HT1080 (cell line): ENCODE measurements at places on chromosomes 3 and 15. TPM values are rescaled to one million over a fixed set of nuclear protein-coding genes. Genes with fewer than 3 reads are reported as not detected.

DNA sequence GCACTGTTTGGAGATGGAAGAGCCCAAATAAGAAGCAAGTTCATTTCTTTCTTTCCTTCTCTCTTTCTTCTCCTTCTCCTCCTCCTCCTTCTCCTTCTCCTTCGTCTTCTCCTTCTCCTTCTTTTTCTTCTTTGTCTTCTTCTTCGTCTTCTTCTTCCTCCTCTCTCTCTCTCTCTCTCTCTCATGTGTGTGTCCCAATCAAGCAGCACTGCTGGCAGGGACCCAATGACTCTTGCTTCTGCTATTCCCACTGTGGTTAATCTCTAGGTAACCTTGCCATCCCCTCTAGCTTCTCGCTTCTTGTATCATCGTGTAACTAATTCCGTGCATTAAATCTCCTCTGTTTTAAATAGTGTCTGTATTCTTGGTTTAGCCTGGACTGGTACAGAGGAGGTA lies 26.1 kb upstream of the ZNF280D start:
- DNase-seq, result peak; percentile 93

GRCh38 chr15:99426431-99427105 lies 139.2 kb upstream of the MEF2A start:
- DNase-seq, result no peak

DNA sequence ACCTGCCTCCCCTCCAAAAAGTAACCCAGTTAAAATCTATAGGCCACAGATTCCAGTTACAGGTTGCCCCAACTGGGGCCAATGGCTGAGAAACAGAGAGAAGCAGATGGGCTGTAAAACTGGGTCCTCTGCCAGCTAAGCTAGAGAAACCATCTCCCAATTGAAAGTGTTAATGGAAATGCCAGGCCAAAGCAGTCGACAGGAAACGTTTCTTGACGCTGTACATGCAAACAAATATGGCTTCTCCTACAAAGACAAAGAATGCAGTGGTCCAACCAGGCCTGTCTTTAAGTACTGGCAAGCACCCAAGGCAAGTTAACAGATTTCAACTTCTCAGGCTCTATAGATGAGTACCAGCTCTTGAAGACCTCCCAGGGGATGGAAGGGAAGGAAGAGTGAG lies 71.3 kb downstream of the MAGI1 start:
- no peak for DNase-seq

DNA sequence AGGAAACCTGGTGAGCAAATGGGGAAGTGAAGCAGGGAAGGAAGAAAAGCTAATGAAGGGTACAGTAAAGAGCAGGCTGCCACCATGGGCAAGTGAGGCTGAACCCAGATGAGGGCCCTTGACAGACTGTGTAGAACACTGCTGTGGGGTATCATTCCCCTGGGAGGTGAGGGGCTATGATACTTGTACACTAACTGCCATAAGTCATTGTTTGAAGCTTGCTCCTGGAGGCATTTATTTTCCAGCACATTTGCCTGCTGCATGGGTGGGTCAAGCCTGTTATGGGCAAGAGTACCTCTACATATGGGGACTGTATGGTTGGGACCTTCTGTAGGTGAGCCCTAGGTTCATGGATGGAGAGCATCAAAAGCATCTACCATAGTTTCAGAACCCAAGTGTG lies 57.4 kb downstream of the POMGNT2 start:
- no peak for DNase-seq

DNA sequence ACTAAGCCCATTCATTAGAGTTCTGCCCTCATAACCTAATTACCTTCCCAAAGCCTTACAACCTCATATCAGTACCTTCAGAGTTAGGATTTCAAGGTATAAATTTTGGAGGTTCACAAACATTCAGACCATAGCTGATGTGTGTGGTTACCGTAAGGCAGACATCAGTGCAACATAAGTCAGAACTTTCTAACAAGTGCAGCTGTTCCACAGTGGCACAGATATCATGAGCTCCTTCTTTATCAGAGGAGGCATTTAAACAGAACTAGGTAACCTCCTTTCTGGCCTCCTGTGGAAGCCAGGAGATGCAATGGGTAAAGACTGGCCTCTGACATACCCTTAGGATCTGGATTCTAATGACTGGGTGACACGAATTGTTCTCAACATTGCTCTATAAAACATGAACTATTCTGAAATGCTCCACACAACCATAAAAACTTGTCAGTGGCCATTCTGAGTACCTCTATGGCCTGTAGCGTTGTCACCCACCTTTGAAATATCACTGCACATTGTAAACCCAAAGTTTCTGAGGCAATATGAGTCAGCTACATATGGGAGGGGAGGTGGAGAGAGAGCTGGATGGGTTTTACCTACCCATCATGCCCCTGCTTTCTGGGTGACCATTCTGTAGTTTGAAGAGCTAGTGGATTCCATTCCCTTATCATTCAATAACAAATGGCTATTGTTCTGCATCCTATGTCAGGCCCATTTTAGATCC lies 546.0 kb upstream of the TBL1XR1 start:
- DNase-seq, result no peak

DNA sequence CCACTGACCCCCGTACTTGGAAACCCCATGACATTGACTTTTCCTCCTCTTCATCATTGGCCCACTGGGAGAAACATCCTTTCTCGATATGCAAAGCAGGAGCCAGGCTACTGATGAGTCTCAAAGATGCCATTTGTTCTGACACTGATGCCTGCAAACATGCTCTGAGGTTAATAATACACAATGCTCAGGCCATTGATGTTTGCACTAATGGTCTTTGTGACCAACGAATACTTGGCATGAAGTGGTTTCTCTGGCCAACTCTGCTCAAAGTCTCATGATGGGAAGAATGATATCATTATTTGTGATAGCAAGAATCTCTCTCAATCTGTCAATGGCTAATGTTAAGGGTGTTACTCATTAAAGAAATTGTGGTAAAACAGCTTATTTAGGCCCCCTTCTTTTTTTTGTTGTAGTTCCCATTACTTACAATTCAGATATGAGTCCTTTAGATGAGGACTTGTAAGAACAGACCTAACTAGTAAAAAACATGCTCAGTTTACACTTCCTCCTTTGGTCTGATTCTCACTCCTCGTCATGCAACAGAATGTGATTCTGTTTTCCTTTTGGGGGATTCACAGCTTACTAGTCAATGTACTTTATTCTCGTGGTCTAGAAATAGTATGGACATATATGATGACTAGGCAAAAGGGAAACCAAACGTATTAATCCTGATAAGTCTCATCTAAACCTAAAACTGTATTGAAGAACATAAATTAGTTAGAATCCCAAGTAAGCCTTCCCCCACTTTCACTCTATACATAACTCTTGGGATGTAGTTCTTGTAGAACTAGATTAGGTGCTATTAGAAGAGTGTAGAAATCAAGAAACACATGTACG lies 488.8 kb upstream of the DPPA4 start:
- DNase-seq, result no peak

GRCh38 chr15:70801109-70801508 lies 37.8 kb upstream of the UACA start:
- no peak for DNase-seq

- DNase-seq, result no peak
These were observed 62.3 kb downstream of the IQSEC1 start for GRCh38 chr3:13010780-13011572.

DNA sequence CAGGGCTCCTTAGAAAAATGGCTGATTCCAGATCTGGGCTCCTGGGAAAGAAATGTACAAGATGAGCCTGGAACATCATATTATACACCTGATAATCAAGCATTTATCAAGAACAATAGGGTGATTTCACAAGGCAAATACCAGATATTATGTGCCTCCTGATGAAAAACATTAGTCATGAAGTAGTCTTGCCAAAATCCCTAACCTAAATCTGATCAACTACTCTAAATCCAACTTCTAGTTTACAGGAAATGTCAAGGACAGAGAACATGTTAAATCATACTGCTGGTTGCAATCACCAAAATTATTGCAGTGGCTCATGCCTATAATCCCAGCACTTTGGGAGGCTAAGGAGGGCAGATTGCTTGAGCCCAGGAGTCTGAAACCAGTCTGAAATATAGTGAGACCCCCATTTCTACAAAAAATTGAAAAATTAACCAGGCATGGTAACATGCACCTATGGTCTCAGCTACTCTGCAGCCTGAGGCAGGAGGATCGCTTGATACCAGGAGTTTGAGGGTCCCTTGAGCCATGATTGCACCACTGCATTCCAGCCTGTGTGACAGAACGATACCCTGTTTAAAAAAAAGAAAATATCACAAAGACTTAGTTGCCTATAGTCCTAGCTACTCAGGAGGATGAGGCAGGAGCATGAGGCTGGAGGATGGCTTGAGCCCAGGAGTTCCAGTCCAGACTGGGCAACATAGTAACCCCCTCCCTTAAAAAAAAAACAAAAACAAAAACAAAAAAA lies 34.9 kb upstream of the ATP13A3 start:
- DNase-seq, result peak; percentile 81

DNA sequence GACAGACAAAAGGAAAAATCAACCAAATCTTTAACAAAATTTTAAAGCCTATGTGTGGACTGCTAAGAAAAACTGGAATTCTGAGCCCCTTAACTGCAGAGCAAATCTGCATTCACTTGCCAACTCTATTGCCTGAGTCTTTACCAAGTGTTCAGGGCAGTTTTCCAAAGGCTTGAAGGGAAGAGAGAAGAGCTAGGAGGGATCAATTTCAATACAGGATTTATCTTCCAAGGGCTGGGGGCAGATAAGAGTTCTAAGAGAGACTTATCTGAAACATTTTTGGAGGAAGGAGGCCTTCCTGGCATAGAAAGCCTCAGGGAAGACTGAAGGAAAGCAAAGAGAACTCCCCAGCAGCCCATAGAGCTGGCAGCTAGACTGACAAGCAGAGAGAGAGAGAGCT lies 31.4 kb upstream of the LSAMP start:
- DNase-seq, result no peak

Gene GP5
- not detected in 2 replicates for total RNA-seq
